Stimulated activated CD8-positive, alpha-beta memory T cell treated with anti-CD3 and anti-CD28 coated beads, Interleukin-4, amount 100 ng/mL, for 4 hours (primary cell): ENCODE measurements at places on chromosomes 12 and 14.

DNA sequence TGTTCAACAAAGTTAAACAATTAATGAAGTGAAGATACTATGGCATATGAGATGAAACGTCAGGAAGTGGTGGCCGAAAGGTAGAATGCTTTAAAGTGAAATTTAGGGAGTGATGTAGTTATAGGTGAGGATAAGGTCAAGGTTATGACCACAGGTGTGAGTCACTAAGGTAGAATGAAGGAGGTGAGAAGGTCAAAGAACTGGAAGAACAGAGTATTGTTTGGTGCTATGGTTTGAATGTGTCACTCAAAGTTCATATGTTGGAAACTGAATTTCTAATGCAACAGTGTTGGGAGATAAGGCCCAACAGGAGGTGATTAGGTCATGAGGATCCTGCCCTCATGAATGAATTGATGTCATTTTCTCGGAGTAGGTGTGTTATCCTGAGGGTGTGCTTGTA, 293.6 kb downstream of the NELL2 start:
- DNase-seq = no peak

GRCh38 chr12:121090586-121091514, 41.8 kb upstream of the P2RX7 start:
- DNase-seq = no peak

DNA sequence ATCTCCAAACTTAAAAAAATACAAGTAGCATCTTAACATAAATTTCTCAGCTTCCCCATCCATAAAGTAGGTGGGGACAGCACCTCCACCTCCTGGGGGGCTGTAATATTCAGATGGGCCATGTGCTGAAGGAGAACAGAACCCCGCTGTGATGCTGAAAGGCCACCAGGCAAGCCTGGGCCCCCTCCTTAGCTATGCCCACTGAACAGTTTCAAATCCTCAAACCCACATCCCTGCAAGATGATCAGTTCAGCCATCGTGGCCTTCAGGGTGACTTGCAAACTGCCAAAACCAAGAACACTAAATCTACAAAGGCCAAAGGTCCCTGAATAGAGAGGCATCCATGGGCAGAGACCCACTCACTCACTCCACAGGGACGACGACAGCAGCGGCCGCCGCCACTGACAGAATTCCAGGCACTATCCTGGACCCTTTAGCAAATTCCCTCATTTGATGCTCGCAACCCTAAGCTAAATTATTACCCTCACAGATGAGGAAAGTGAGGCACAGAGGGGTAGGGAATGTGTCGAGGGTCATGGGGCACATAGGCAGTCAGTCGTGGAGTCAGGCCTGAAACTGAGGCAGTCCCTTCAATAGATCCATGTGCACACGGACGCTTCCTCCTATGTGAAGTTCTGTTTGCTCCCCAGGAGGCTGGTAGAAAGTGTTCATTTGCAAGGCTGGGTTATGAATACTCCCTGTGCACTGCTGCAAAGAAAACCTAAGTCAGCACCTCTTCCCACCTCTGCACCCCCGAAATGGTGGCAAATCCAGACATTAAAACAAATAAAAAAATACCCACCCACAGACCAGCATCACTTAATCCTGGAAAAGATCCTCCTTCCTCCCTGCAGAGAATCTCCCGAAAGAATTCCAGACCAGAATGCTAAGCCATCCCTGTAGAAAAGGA, 5.9 kb downstream of the ITPK1 start:
- DNase-seq = no peak

- DNase-seq = no peak
Observed at GRCh38 chr12:58268069-58268468, 326.7 kb downstream of the ATP23 start.

GRCh38 chr12:62248873-62249272, 11.3 kb upstream of the USP15 start:
- DNase-seq = no peak

DNA sequence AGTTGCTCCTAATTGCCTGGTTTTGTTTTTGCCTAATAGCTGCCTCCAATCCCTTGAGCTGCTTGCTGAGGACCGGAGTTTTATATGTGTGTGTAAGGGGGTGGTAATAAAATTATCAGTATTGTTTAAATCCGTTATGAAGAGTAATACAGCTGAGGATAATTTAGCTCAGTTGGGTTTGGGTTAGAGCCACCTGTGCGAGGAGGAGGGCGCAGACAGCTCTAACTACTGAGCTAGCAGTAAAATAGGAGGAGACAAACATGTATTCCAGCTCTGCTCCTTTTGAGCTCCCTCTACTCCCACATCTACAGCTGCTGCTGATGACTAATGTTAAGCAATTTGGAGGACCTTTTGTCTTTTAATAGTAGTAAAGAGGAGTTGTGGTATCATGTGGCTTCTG, 61.5 kb downstream of the SPATS2 start:
- no peak for DNase-seq

- DNase-seq = peak; percentile 62
Observed at GRCh38 chr12:109844983-109845823, 12.0 kb upstream of the TRPV4 start.

DNA sequence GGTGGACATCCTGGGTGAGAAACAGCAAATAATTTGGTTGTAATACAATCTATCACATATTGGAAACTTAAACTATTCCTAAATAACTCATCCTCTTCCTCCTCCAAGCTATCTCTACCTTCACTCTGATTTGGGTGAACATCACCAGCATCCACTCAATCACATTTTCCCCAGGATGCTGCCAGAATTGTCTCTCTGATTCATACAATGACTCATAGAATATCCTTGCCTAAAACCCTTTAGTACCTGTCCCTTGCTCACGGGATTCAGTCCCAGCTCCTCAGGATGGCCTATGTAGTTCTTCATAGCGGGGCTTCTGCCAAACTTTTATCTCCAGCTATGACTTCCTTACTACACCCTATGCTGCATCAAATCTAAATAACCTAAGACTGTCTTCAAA, 146.8 kb downstream of the EMP1 start:
- no peak for DNase-seq

- DNase-seq = no peak
Observed at GRCh38 chr12:32692358-32692757, 13.3 kb downstream of the DNM1L start.

DNA sequence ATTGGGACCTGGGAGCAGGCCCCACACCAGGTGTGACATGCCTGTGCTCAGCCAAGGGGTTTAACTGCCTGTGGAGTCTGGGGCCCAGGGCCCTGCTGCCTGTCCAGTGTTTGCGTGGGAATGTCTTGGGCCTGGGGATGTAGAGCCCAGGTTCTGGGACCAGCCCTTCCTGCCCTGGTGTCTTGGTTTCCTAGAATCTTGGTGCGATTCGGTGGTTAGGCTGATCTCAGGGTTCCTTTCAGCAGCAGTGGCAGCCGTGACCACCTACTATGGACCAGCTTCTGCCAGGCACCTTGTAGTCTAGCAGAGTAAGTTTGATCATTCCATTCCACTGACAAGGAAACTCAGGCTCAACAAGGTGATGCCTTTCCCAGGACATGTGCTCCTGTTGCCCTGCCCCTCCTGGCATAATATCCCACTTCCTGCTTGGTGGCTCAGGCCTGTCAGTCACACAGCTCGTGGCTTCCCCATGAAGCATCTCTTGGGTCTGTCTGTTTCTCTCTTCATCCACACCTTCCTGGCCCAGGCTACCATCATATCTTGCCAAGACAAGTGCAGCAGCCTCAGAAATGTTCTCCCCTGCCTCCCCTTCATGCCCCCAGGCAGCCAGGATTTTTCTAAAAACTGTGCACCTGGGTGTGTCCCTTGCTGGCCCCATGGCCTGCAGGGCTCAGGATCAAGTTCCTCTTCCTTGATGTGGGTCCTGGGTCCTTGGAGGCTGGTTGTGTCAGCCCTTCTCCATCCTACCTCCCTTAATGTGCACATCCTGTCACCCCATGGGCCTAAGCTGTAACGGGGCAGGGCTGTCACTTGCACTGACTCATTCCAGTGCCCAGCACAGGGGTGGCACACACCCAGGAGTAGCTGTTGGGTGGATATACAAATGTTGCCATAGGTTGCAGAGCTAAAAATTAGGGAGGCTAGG, 101.6 kb downstream of the SLC25A47 start:
- no peak for DNase-seq

- DNase-seq = no peak
Observed at GRCh38 chr14:59836116-59836515, 34.5 kb downstream of the RTN1 start.

- DNase-seq = no peak
Observed at GRCh38 chr12:22248121-22248520, 86.4 kb downstream of the ST8SIA1 start.

DNA sequence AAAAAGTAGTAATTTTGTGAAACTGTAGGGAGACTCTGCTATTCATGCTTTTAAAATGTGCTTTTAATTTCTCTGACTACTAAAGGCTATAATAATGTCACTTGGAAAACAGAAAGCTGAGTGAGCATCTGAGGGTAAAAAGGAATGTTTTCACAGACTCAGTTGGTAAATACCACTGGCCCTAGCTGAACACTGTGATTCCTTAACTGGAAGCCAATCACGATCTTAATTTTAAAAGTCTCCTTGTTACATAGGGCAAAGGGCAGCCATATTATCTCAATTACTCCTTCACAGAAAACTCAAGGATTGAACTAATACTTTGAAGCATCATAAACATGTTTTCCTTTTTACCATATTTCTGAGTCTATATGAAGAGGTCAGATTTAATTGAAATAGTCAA, 41.9 kb downstream of the PAWR start:
- no peak for DNase-seq

GRCh38 chr14:95092723-95093122, 64.6 kb downstream of the DICER1 start:
- no peak for DNase-seq

DNA sequence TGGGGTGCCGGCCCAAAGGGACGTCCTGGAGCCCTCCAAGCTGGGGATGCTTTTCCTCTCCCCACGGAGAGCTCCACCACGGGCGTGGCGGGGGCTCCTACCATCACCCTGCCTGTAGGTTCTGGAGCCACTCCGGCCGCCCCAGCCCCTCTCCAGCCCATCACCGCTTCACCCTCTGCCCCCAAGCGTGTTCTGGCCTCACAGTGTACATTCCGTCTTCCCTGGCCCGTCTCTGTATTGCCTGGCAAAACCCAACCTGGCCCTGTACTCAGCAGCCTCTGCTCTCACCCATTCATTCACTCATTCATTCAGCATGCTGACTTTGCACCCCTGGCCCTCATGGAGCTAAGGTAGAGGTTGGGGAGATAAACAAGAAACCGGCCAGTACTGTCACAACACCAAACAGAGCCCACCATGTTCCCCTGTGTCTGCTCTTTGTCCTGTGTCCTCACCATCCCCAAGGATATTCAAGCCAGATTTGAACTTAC, 20.3 kb downstream of the SLC25A29 start:
- no peak for DNase-seq

- no peak for DNase-seq
Observed at GRCh38 chr14:74510959-74511409, 17.4 kb downstream of the ISCA2 start.

DNA sequence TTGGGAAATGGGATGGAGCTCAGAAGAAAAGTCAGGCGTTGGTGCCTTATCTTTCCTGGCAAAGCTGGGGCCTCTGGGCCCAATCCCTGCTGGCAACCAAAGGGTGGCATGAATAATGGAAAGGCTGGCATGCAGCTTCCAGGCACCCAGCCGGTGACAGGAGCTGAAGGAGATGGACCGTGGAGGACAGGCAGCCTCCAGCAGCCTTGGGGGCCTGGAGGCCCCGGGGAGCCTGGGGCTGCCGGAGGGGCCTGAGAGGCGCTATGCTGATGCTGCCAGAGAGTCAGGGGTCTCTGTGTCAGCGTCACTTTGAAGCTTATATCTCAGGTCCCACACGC, 38.2 kb upstream of the EML1 start:
- no peak for DNase-seq

- no peak for DNase-seq
Observed at GRCh38 chr12:30927222-30927611, 669 bp downstream of the TSPAN11 start.

DNA sequence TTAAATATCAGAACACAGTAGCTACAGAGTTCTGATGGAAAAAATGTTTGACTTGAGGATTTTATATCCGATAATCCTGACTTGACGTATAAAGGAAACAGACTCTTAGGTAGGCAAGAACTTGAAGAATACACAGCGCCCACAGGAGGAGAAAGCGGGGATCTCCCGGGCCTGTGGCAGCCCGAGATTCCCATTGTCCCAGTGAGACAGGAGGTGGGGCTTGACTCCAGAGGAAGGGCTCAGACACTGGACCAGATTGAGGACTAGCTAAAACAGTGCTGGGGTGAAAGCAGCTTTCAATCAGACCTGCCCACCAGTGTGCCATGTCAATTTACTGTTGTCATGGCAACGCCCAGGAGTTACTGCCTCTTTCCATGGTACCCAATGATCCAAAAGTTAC, 51.1 kb upstream of the C14orf180 start:
- DNase-seq = no peak

GRCh38 chr14:61385002-61385685, 63.8 kb downstream of the PRKCH start:
- no peak for DNase-seq

DNA sequence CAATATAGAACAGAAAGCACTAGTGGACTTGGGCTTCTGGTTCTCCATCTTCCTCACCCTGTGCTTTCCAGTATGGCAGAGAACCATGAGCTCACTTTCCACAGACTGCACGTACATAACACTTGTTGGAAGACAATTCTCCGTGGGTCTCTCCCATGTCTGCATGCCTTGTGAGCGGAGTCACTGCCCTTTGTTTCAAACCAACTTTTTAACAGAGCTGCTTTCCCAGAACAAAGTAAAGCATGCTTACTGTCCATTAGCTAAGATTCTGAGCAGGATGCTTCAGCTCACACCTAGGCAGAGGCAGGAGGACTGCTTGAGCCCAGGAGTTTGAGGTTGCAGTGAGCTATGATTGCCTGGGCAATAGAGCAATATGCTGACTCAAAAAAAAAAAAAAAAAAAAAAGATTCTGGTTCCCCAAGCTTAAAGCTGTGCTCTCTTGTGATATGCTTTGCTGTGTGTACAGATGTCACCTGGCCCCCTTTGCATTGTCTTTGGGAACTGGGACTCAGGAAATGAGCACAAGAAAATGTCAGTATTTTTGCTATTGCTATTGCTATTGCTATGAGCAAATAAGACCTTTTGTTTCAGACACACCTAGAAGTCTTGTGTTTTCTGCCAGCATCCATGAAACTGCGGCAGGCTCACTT, 54.6 kb upstream of the PTGR2 start:
- no peak for DNase-seq

DNA sequence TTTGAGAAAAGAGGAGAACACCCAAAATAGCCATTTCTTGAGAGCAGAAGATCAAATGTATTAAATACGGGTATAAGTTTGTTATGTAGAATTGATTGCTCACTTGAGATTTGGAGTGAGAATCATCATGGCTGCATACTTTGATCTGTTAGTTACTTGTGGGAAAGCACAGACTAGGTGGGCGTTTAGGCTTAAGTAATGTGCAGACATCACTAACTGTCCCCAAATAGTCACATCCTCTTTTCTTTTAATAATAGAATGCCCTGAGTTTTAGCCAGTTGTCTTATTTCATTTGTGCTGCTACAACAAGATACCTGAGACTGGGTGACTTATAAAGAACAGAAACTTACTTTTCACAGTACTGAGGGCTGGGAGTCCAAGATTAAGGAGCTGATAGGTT, 14.3 kb upstream of the GTF2A1 start:
- no peak for DNase-seq

DNA sequence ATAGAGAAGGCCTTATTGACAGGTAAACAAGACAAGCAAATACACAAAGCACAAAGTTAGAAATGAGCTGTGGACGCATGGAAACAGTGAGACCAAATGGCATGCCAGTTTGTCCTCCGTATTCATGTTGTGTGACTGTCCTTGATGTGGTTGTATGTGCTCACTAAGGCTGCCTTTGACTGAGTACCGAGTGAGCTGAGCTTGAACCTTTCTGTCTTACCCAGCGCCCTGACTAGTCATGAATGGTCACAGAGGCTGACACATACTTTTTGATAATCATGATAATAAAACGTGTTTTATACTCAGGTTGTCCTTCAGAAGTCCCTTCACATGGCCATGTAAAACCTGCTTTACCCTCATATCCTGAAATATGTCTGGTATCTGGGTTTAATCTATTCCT, 553 bp upstream of the CATSPERB start:
- no peak for DNase-seq
